Keratinocyte (primary cell): ENCODE measurements at places on chromosomes 13 and 19. TPM values are rescaled to one million over a fixed set of nuclear protein-coding genes. Genes with fewer than 3 reads are reported as not detected.
A peak's percentile ranks its signal among the peaks of the same experiment; 100 is the strongest.

GRCh38 chr13:105220063-105220462, 1315.4 kb downstream of the EFNB2 start:
- DNase-seq, result no peak

NALCN gene
- 0.07 to 0.16 TPM (median 0.12 TPM) in 3 replicates for polyA plus RNA-seq

GRCh38 chr13:38868399-38868798, 122.2 kb downstream of the STOML3 start:
- DNase-seq, result no peak

DNA sequence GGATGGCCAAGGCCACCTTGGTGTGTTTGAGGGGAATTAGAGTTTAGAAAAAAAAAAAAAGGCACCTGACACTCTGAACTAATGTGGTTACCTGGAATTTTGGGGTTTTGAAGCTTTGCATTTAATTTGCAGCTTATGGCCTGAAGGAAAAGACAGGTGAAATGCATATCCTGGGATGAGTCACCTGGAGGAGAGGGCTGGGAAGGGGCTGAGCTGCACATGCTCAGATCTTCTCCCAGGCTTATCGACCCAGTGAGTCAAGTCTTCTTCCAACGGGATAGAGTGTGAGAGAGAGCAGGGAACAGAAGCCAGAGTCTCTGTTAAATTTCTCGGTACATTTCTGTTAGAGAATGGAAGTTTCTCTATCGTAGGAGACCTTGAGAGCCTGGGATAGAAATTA, 29.7 kb upstream of the ALOX5AP start:
- peak; percentile 19 for DNase-seq

RASIP1 gene
- 2.2 to 4.8 TPM (median 2.3 TPM) in 3 replicates for polyA plus RNA-seq

KLF5 gene
- 144 to 175 TPM (median 162 TPM) in 3 replicates for polyA plus RNA-seq

DNA sequence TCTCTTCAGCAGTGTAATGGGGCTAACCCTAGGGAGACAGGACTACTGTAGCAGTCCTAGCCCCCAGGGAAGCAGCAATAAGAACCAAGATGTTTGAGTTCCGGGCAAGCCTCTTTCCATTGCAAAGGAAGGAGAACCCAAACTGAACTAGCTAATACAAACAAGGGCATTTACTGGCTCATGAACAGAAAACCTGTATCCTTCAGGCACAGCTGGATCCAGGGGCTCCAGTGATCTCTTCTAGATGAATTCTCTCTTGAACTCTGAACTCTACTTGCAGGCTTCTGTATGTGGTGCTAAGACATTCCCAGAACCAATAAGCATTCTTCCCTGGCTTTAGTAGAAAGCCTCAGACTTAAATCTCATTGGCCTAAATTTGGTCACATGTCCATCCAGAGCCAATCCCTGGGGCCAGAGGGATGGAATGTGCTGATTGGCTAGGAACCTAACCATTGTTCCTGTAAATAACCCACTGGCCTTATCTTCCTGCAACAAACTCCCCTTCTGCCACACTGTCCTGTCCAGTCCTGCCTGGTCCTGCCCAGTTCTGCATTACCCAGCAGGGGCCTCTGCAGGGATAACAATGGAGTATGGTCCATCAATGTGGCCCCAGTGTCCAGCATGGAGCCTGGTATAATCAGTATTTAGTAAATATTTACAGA, 3.9 kb upstream of the PODNL1 start:
- no peak for DNase-seq

CCL25 gene
- not detected in 3 replicates for polyA plus RNA-seq

DNA sequence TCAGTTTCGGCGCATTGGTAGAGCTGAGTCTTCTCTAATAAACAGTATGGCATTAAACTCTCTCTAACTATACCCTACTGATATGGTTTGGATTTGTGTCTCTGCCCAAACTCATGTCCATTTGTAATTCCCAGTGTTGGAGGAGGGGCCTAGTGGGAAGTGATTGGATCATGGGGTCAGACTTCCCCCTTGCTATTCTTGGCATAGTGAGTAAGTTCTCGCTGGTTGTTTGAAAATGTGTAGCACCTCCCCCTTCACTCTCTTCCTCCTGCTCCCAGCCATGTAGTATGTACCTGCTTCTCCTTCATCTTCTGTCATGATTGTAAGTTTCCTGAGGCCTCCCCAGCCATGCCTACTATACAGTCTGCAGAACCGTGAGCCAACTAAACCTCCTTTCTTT, 682.7 kb upstream of the ARGLU1 start:
- no peak for DNase-seq

ZNF71 gene
- polyA plus RNA-seq, result 4.8 to 7.6 TPM (median 5.6 TPM) in 3 replicates

CPB2 gene
- polyA plus RNA-seq, result 0.06 to 0.26 TPM (median 0.08 TPM) in 3 replicates

LGALS7 gene
- polyA plus RNA-seq, result 9.1 to 19.7 TPM (median 19.6 TPM) in 3 replicates

- DNase-seq, result no peak
Measured at GRCh38 chr19:49838885-49839588, 11.9 kb upstream of the PTOV1 start.

- no peak for DNase-seq
Measured at GRCh38 chr13:48505012-48505411, 27.9 kb downstream of the RCBTB2 start.

DNA sequence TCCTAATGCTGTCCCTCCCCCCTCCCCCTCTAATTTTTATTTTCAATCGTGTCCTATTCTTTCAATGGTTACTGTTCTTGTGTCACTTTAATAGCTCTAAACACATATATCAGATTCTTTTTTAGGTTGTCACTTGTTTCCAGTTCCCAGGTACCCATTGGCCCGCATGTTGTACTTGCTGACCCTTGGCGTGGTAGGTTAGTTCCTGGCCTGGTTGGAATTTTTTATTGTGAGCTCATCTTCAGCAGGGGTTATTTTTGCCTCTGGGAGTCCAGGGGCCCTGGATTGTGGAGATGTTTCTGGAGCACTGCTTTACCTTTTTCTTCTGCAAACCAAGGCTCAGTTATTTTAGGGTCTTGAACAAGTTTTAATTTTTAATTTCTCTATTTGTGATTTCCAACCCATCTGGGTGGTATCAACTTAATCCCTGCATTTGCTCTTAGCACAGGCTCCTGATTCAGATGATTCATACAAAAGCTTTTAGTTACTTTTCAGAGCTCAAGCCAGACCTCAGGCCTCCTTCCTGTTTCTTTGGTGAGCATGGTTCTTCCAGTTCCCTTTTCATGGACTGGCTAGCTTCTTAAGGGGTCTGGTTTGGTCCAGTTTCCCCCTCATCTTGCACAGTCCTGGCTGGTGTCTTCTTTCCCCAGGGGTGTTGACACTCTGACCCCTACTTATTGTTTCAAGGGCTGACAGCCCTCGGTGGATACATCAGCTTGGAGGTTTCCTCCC, 220.5 kb downstream of the TM9SF2 start:
- no peak for DNase-seq

- DNase-seq, result peak; percentile 77
Measured at GRCh38 chr13:37306778-37307544, 201.5 kb upstream of the CSNK1A1L start.

- no peak for DNase-seq
Measured at GRCh38 chr13:99322297-99323103, 15.3 kb upstream of the GPR183 start.

RANBP3 gene
- 36.4 to 61.4 TPM (median 44.6 TPM) in 3 replicates for polyA plus RNA-seq

GRCh38 chr19:54416695-54417491, 1.6 kb downstream of the TTYH1 start:
- no peak for DNase-seq

PDX1 gene
- polyA plus RNA-seq, result not detected in 3 replicates

DNA sequence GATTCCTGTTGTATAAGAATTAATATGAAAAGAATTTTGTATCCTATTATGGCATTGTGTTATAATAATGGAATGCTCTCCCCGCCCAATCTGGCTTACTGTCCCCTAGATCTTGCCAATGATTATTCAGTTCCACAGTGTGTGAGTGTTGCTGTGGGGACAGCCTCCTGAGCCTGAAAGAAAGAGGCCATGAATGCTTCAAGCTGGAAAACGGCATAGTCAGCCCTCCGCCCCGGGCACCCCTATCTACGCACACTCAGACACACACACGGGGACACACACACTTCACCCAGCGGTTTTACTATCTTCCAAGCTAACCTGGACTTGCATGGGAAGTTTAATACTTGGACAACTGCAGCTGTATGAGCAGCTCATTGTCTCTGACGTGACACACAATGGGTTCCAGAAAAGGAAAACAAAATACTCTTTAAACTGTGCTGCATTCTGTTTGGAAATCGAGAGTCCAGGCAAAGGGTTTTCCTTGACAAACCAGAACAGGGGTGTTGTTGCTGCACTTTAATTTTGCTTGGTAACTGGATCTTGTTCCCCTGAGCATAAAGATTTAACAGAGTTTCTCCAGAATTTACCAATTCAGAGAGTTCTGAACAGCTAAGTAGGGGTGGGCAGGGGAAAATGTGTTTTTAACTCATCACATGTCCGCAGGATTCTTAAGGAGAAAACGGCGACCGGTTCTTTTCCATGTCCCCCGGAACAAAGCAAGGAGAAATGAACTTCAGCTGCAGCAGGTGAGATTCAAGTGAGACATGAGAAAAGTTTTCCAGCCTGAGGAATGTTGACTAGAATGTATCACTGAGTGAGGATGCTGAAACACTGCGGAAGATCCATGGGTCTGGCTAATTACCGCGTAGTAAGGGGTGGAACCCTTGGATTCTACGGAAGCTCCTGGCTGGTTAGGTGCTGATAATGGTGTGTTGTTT, 472.9 kb downstream of the FOXO1 start:
- DNase-seq, result no peak

CEACAM21 gene
- polyA plus RNA-seq, result not detected in 3 replicates

SUGP2 gene
- polyA plus RNA-seq, result 39.6 to 57.9 TPM (median 51.2 TPM) in 3 replicates

CAPS gene
- polyA plus RNA-seq, result 1.6 to 3.6 TPM (median 2.7 TPM) in 3 replicates

SULT2A1 gene
- polyA plus RNA-seq, result not detected in 3 replicates

JAK3 gene
- polyA plus RNA-seq, result 0.37 to 0.59 TPM (median 0.50 TPM) in 3 replicates

DNA sequence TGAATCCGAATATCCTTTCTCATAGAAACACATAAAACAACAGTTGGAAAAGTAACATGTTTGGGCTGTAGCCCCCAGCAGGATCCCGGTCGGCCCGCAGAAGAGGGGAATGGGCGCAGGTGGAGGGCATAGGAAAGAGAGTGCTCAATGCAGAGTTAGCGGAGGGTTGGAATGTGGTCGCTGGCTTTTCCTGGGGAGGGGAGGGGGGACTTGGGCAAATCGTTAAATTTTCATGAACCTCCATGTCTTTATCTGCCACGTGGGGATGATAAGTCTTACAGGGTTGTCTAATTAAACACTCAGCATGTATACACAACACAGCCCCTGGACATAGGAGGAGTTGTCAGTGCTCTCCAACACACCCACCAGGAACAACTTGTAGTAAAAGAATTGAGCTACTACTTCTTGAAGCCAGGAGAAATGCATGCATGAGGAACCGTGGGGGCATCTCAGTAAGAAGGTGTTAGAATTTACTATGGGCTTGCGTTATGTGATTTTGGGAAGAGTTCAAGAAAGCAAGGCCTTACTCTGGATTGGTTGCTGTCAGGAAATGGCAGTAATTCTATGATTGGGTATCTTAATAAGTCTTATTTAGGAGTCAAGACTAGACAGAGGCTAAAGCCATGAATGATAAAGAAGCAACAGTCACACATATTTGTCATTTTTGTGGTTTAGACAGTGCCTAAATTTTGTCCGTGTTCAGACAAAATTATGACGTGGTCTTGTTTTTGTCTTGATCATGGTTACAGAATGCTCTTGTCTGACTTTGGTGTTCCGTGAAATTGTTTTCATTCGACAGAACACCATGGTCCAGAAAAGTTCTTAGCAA, 671 bp upstream of the SLC46A3 start:
- peak; percentile 53 for DNase-seq

MCOLN1 gene
- polyA plus RNA-seq, result 14.0 to 36.0 TPM (median 15.5 TPM) in 3 replicates

DNA sequence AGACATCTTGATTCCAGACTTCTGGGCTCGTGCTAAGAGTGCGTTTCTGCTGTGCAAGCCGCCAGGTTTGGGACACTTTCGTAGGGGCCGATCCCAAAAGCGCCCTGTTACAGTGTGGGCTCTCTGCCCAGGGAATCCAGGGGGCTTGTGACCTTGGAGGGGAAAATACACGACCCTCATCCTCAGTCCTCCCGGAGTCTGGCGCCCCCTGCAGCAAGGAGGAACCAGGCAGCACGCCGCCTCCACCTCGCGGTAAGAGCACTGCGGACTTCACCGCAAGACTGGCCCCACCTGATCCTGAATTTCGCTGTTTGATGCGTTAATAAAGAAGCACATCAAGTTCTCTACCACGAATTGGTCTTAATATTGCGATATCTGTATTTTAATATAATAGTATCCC, 5.2 kb downstream of the POLRMT start:
- DNase-seq, result no peak

- no peak for DNase-seq
Measured at GRCh38 chr13:112131081-112131712, 64.2 kb downstream of the SOX1 start.

DNA sequence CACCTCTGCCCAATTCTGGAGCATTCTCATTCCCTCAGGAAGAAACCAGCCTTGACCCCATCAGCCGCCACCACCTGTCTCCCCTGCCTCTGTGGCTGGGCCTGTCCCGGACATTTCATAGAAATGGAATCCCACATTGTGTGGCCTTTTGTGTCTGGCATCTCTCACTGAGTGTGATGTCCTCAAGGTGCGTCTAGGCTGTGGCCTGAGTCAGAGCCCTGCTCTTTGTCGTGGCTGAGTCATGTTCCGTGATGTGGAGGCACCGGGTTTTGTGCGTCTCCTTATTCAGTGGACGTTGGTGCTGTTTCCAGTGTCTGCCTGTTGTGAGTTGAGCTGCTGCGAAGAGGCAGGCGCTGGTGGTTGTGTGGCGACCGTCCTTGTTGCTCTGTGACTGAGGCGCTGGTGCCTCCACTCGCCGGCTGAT, 3.5 kb downstream of the FZR1 start:
- no peak for DNase-seq

- no peak for DNase-seq
Measured at GRCh38 chr19:9640956-9641355, 19.9 kb upstream of the ZNF561 start.

GRCh38 chr19:49450405-49450804, 1.2 kb downstream of the PIH1D1 start:
- no peak for DNase-seq

DNA sequence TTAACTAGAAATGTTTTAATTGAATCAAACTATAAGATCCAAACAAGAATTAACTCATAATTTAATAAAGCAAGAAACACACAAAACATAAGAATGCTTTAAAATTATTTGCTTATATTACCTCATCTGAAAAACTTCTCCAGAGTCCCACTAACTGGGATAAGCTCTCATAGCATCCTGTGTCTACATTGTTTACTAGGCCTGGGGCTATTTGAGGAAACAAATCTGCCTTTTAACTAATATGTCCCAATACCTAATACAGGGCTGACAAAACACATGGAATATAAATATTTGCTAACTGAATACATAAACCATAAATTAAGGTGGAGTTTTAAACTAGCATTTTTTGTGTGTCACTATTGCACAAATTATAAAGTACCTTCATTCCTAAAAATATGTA, 1399.8 kb upstream of the SLC10A2 start:
- no peak for DNase-seq

DNA sequence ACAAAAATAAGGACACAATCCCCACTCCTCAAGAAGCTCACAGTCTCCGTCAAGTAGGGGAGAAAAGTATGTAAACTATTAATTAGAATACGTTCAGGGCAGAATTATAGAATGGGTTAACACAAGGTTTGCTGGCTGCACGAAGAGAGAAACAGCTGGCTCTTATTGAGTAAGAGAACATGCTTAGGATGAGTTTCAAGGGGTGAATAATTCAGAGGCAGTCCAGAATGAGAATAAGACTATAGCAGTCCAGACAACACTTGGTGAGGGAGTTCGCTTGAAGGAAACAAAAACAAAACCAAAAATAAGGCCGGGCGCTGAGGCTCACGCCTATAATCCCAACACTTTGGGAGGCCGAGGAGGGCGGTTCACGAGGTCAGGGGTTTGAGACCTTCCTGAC, 61.9 kb downstream of the THSD1 start:
- no peak for DNase-seq

MUC16 gene
- polyA plus RNA-seq, result 0.02 to 0.04 TPM (median 0.03 TPM) in 3 replicates
